ENCODE measurements at places on chromosomes 6 and 20. TPM values are rescaled to one million over a fixed set of nuclear protein-coding genes. Genes with fewer than 3 reads are reported as not detected.

- H3K27me3 ChIP-seq = no peaks in the 10 kb centered on the region
- no peaks in the 10 kb centered on the region for H3K36me3 ChIP-seq
- peak; percentile 58 for DNase-seq
- H3K4me1 ChIP-seq = peaks cover 5% of the 10 kb centered on the region
- no peak overlapping the region for H3K4me3 ChIP-seq
Observed at GRCh38 chr6:163438940-163439335, 24.4 kb downstream of the QKI start.

- no peak for DNase-seq
- H3K27ac ChIP-seq = no peak overlapping the region
- no peaks in the 10 kb centered on the region for H3K36me3 ChIP-seq
- no peaks in the 10 kb centered on the region for H3K27me3 ChIP-seq
- H3K4me3 ChIP-seq = no peak overlapping the region
Observed at GRCh38 chr20:5848711-5849505, 98.7 kb downstream of the SHLD1 start.

The OR2H1 gene
- not detected for total RNA-seq

The CLPSL2 gene
- total RNA-seq = not detected

The FHL5 gene
- not detected for total RNA-seq

DNA sequence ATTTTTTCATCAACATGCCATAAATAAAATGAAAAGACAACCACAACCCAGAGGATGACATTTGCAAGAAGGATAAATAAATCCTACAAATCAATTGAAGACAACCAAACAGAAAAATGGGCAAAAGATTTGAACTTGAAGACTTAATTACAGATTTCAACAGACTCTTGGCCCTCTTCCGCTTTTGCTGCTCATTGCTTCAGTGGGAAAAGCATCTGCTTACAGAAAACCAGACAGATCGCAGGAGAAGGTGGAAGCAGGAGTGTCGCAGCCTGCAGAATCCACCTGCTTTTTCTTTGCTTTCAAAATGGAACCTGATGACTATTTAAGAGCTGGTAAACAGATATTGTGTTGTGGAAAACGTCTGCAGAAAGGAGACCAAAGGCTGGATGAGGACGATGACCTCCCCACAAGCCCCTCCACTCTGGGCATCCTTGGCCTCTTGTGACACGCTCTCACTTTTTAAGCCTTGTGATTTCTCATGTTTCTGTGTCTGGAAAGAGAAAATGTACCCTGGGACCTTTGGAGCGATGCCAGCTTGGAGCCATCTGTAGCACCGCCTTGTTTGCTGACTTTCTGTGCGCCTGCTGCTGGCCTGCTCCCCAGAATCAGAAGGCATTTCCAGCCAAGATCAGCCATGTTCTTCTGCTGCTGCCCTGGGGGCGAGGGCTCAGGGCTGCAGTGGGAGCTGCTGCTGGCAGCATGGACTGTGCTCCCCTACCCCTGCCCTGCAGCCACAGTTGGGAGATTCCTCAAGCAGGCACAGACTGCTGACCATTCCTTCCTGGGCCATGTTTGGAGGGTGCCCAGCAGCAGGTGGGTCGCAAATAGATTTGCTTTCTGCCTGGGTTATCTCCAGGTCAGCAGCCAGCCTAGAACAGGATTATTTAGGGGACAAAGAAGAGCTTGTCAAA, 3.6 kb upstream of the CSTL1 start:
- no peak for DNase-seq
- no peaks in the 10 kb centered on the region for H3K36me3 ChIP-seq
- H3K4me3 ChIP-seq = no peak overlapping the region
- H3K27me3 ChIP-seq = no peaks in the 10 kb centered on the region
- H3K4me1 ChIP-seq = no peaks in the 10 kb centered on the region

DNA sequence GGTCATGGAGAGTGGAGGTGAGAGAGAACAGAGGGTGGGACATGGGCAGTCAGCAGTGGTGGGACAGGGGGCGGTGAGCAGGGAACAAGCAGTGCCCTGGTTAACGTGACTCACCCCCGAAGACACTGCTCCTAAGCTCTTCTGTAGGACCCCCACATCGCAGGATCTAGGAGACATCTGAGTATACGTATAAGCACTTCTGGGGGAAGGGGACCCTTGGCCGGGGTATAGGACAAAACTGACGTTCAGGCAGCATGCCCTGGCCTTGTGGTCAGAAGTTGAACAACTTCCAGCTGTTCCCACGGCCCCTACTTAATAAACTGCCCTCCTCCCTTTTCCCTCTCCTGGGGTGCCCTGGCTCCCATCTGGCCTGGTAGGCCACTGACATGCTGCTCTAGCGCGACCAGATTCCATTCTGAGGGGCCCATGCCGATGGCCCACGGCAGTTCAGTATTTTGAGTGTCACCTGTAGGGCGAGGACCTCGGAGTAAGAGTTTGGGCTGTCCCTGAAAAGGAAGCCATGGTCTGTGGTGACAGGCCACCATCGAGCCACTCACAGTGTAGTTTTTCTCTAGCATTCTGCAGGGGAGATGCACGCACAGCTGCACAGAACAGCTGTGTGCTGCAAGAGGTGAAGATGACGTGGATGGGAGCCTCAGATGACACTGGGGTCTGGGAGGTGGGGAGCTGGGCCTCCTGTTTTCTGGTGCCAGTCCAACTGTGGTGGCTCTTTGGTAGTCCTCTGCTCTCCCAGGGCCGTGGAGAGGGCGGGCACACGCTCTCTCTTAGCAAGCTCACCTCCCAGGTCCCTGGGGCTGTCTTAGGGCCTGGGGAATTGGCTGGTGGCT, 38.4 kb downstream of the PPP1R3G start:
- H3K36me3 ChIP-seq = no peaks in the 10 kb centered on the region
- no peaks in the 10 kb centered on the region for H3K4me1 ChIP-seq
- no peak for DNase-seq
- H3K27ac ChIP-seq = no peak overlapping the region
- H3K4me3 ChIP-seq = no peak overlapping the region
- H3K27me3 ChIP-seq = no peaks in the 10 kb centered on the region

The RBM12 gene
- 110 TPM for total RNA-seq

DNA sequence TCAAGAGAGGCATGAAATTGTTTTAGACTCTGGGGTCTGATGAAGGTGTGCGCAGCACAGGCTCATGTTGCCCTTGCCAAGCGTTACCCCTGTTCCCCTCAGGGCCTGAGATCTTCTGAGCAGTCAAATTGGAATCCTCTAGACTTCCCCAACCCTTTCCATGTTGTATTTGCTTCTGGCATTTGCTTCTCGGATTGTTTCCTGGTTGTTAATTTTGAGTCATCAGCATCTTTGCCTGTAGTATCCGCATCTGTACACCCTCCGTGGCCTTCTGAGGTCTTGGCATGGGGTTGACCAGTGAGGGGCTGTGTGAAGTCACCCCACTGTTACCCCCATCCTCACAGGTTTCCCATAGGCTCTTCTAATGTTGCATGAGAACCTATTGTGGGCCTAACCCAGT, 40.9 kb downstream of the SLC24A3 start:
- H3K36me3 ChIP-seq = no peaks in the 10 kb centered on the region
- H3K27me3 ChIP-seq = no peaks in the 10 kb centered on the region
- DNase-seq = no peak
- H3K4me3 ChIP-seq = no peak overlapping the region

The EYS gene
- total RNA-seq = not detected

The RIPPLY2 gene
- not detected for total RNA-seq

GRCh38 chr20:38770546-38770945, 22.3 kb downstream of the ACTR5 start:
- no peaks in the 10 kb centered on the region for H3K27me3 ChIP-seq
- H3K27ac ChIP-seq = no peak overlapping the region
- no peaks in the 10 kb centered on the region for H3K4me1 ChIP-seq
- DNase-seq = no peak
- no peak overlapping the region for H3K4me3 ChIP-seq

GRCh38 chr6:1870251-1870650, 260.5 kb downstream of the FOXC1 start:
- no peaks in the 10 kb centered on the region for H3K27me3 ChIP-seq
- no peaks in the 10 kb centered on the region for H3K36me3 ChIP-seq
- no peak overlapping the region for H3K4me3 ChIP-seq
- no peak overlapping the region for H3K27ac ChIP-seq
- H3K4me1 ChIP-seq = no peaks in the 10 kb centered on the region
- DNase-seq = no peak

- H3K36me3 ChIP-seq = no peaks in the 10 kb centered on the region
- H3K27ac ChIP-seq = no peak overlapping the region
- no peak overlapping the region for H3K4me3 ChIP-seq
- DNase-seq = no peak
Observed at GRCh38 chr20:19830211-19830785, 72.2 kb downstream of the RIN2 start.

DNA sequence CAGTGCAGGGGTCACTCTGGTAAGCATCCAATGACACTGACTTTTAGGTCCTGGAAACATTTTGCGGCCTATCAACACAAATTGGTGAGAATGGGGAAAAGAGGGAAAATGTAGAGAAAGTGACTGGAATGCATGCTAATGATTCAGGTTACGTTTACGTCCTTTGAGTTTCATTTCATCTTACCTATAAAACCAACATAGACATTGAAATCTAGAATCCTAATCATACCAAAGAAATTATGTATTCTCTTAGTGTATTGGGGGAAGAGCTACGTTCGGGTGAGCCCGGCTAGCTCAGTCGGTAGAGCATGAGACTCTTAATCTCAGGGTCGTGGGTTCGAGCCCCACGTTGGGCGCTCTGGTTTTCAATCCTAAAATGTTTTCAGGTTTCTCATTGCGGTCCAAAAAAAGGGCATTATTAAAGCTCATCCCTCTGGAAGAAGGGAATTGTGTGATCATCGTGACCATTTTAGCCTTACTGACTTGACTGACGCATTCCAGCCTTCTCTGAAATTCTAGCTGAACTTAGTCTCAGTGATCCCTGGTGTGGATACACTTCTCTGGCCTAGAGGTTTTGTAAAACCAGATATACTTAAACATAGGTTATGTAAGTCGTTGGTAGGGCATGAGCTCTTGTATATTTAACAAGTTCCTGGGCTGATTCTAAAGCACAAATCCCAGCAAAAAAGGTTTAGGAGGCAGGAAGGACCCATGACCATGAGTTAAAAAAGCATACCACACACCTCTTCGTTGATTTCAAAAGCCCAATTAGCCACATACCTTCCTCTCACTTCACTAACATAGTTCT, 18.3 kb downstream of the HMGN4 start:
- H3K4me1 ChIP-seq = peaks cover 11% of the 10 kb centered on the region
- peak; percentile 38 for DNase-seq
- H3K27ac ChIP-seq = no peak overlapping the region
- no peaks in the 10 kb centered on the region for H3K36me3 ChIP-seq
- H3K4me3 ChIP-seq = no peak overlapping the region

The EYA2 gene
- total RNA-seq = not detected

- peaks cover 5% of the 10 kb centered on the region for H3K4me1 ChIP-seq
- no peaks in the 10 kb centered on the region for H3K36me3 ChIP-seq
- H3K27ac ChIP-seq = no peak overlapping the region
- H3K27me3 ChIP-seq = no peaks in the 10 kb centered on the region
- no peak overlapping the region for H3K4me3 ChIP-seq
- no peak for DNase-seq
Observed at GRCh38 chr20:46563170-46563859, 12.9 kb upstream of the OCSTAMP start.

GRCh38 chr20:36114707-36115106, 39.8 kb upstream of the EPB41L1 start:
- H3K4me3 ChIP-seq = no peak overlapping the region
- H3K27ac ChIP-seq = no peak overlapping the region
- peaks cover 3% of the 10 kb centered on the region for H3K27me3 ChIP-seq
- no peaks in the 10 kb centered on the region for H3K36me3 ChIP-seq

The STX16 gene
- total RNA-seq = 69.2 TPM

DNA sequence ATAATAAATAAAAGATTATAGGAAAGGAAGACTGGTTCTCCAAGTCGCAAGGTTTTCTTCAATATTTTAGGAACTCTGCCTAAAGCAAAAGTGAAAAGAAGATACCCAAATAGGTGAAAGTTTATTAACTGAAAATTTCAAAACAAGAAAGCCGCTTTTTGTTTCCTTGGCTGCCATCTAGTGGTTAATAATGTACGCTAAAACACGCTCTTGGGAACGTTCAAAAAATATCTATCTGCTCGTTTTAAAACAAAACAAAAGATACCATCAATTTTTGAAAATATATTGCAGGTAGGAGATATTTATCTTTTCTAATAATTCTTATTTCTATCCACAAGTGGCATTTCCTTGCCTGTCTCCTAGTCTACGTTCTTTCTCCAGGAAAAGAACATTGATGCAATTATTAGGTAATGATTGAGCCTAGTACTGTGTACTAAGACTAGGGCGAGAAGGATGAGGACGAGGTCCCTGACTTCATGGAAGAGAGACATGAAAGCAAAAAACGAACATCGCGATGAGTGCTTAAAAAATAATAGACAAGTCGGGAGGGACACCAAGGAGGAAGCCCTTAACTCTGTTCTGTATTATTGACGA, 97.2 kb downstream of the SPTLC3 start:
- H3K4me1 ChIP-seq = no peaks in the 10 kb centered on the region
- no peak for DNase-seq
- H3K36me3 ChIP-seq = no peaks in the 10 kb centered on the region
- H3K27ac ChIP-seq = no peak overlapping the region

GRCh38 chr6:56437171-56437900, 190.0 kb upstream of the COL21A1 start:
- no peaks in the 10 kb centered on the region for H3K4me1 ChIP-seq
- H3K27me3 ChIP-seq = no peaks in the 10 kb centered on the region
- no peak overlapping the region for H3K4me3 ChIP-seq
- no peak overlapping the region for H3K27ac ChIP-seq
- H3K36me3 ChIP-seq = no peaks in the 10 kb centered on the region

DNA sequence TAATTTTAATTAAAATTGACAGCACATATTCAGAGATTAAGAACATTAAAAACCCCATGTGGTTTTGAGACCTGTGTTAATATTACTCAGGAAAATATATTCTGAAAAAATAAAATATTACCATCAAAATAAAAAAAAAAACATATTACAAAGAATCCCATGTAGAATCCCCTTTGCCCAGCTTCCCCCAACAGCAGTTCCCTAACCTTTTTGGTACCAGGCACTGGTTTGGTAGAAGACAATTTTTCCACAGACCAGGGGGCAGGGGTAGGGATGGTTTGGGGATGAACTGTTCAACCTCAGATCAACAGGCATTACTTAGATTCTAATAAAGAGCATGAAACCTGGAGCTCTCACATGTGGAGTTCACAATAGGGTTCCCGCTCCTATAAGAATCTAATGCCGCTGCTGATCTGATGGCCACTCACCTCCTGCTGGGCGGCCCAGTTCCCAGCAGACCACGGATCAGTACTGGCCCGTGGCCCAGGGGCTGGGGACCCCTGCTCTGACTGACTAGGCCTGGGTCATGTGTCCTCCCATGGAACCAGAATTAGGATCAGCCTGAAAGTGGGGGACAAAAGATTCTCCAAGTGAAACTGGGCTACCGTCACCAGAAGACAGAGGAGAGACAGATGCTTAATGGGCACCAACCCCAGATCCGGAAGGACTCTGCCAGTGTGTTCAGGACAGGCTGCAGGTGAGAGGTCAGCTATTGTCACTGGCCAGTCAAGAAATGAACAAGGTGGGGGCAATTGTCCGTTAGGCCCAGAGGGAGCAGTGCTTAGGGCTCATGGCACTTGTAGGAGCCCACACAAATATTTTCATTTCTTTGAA, 235.5 kb downstream of the PREX1 start:
- no peak overlapping the region for H3K27ac ChIP-seq
- no peak overlapping the region for H3K4me3 ChIP-seq
- H3K36me3 ChIP-seq = no peaks in the 10 kb centered on the region
- H3K4me1 ChIP-seq = no peaks in the 10 kb centered on the region

The CRIP3 gene
- 0.63 TPM for total RNA-seq

The THBD gene
- 0.13 TPM for total RNA-seq

The NKX2-2 gene
- not detected for total RNA-seq

The PAX1 gene
- total RNA-seq = not detected
